Activated CD8-positive, alpha-beta memory T cell treated with anti-CD3 and anti-CD28 coated beads, Interleukin-2, amount 50 U/mL, for 48 hours (primary cell): ENCODE measurements at places on chromosomes 7 and 10.
A peak's percentile ranks its signal among the peaks of the same experiment; 100 is the strongest.

DNA sequence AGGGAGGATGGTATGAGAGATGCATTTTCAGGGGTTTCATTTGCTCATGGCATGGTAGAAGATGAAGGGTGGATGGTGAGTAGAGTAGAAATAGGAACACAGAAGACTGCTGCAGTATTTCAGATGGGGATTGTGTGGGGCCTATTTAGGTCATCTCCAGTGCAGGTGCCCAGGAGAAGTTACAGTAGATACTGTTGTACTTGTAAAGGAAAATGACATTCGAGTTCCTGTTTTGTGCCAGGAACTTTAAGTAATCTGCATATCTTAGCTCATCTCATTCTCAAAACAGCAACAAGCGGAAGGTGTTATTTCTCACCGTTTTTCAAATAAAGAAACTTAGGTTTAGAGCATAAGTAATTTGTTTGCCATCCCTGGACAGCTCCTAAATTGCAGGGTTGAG, 156.2 kb downstream of the AUTS2 start:
- no peak for DNase-seq

DNA sequence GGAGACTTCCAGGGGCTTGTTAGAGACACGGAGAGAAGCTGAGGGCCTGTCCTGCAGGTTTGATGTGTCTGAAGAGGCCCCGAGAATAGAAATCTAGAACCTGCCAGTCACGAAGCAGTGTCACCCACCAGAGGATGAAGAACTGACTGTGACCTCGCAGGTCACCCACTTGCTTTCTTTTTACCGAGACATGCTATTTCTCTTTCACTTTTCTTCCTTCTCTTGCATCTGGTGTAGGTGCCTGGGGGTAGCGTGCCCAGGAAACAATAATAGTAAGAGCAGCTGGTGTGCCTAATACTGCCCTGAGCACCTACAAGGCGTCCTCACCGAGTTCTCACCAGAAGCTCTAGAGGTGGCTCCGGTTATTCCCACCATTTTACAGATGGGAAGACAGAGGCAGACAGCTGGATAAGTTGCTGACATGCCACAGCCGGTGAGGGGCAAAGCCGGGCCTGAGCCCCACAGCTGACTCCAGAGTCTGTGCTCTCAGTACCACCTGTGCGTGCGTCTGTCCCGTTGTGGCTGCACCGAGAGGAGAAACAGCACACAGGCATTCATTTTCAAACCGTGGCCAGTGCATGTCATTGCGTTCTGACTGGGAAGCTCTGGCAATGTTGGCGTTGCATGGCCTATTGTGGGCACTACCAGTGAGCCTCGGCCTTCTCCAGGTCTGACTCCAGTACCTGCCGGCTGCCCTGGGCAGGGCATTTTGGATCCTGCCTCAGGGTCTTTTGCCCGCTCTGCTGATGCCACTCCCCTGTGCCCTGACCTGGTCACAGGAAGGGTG, 7.8 kb downstream of the CHST3 start:
- DNase-seq = no peak

- DNase-seq = no peak
Observed at GRCh38 chr7:97851683-97852082, 20.5 kb downstream of the ASNS start.

DNA sequence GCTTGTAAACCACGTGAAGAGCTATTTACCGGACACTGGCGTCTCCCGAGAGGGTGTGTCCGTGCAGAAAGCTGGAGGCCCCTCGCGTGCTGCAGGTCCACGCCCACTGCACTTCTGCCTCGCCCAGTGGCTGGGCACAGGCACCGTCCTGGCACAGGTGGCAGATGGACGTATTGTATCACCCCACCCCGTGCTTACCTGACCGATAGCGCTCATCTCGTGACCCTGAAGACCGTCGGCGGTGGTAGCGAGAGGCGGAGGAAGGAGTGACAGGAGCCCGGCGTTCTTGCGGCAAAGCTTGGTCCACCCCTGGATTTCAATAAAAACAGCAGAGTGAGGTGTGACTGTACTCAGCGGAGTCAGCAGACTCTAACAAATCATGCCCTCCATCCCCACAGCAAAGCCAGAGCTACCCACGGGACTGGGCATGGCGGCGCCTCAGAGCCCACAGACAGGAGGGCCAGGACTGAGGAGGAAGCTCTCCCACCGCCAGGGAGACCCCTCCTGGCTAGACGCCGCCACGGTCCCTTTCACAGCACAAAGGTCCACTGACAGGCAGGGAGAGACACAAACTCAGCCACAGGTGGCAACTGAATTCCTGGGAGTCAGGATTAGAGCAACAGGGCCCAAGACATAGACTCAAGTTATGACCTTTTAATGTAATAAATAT, 217.1 kb downstream of the DIP2C start:
- no peak for DNase-seq

- DNase-seq = no peak
Observed at GRCh38 chr7:115731796-115732471, 298.6 kb downstream of the TFEC start.

- peak; percentile 85 for DNase-seq
Observed at GRCh38 chr7:151244196-151244840, 4.2 kb downstream of the SMARCD3 start.

- DNase-seq = no peak
Observed at GRCh38 chr7:134891696-134892678, 94.3 kb upstream of the AGBL3 start.

GRCh38 chr7:130207642-130208041, at the start of gene SSMEM1:
SSMEM1 (plus strand) TSS chr7:130207860; CDS start chr7:130207911, 51 bp downstream.
- DNase-seq = no peak

DNA sequence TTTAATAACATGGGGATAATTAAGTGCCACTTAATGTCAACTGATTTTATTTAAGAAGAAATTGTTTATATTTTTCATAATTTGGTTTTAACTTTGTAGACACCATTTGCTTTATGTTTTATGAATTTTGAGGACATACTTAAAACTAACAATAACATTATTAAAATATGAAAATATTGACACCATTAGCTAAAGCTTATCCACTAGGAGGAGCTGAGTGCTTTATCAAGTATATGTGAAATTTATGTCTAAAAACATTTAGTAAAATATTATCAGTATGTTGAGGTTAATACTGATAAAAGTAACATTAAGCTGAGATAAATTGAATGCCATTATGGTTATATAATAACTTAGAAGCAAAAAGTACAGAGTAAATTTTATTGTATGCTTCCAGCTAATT, 622.1 kb downstream of the ARL4A start:
- no peak for DNase-seq

DNA sequence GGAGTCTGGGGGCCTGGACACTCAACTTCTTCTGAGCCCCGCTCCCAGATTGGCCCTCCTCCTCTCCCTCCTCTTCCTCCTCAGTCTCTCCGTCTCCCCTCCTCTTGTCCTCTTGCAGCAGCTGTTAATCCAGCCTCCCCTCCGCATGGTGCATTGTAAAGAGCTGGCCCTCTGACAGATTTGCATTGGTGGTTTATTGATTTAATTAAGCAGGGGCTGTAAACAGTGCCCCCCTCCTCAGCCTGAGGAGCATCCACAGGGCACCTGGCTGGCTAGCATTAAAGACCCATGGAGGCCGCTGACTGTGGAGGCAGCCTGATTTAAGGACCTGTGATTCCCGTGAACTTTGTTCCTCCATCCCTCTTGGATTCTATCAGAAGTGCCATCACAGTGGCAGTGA, 28.9 kb upstream of the PCBD1 start:
- no peak for DNase-seq

DNA sequence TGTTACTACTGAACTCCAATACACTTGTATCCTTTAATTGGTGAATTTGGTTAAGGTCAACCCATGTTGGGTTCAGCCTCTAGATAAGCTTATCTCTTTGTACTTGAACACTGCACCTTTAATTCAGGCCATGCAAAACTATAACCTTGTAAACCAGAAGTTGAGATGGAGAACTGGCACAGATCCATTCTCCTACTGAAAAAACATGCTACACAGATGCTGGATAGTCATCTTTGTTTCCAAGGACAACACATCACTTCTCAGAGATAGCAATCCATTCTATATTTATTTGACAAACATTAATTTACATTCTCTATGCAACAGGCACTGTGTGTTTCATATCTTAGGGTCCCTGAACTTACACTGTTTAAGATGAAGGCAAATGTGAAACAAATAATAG, 2.9 kb upstream of the CDK14 start:
- no peak for DNase-seq

DNA sequence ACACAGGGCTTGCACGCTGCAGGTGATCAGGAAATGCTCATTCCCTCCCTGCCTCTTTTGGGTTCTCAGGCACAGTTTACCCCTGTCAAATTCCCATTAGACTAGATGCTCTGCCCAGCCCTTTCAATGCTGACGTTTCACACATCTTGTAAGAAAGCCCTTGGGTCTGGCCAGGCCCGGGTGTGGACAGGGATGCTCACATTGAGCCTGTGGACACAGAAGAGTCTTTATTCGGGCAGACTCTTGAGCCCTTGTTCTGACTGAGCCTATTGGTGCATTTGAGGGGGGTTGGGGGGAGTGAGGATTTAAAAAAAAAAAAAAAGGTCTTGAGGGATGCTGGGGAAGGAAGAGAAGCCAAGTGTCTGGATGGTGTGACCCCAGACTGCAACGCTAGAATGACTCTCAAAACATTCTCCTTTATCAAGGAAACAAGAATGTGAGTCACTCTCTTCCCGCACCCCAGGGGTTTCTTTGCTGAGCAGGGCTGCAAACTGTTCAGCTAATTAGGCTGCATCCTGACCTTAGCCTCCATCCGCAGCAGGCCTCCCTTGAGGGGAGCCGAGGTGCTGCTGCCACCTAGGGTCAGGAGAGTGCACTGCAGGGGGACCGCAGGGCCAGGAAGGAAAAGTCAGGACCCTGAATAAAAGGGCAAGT, 53.6 kb upstream of the TMEM72 start:
- peak; percentile 82 for DNase-seq

DNA sequence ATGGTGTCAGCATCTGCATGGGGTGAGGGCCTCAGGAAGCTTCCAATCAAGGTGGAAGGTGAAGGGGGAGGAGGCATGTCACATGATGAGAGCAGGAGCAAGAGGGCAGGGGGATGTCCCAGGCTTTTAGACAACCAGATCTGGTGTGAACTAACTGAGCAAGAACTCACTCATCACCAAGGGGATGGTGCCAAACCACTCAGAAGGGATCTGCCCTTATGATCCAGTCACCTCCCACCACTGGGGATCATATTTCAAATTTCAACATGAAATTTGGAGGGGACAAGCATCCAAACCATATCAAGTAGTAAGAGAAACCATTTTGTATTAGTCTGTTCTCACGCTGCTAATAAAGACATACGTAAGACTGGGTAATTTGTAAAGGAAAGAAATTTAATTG, 33.6 kb downstream of the THNSL1 start:
- no peak for DNase-seq

DNA sequence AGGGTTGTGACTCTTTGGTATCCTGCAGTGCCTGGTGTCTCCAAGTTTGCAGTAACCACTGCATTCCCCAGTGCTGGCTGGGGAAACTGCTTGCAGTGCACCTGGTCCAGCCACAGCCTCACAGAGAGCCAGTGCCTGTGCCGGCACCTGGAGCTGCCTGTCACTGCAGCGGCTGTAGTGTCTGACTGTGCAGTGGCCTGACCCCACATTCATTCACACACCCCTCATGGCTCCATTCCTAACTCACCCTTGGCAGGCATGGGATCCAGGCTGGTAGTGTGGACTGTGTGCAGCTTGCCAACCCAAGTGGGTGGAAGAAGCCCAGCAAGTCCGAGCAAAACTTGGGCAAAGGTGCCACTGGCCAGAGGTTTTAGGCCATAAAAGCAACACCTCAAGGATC, 3.7 kb upstream of the CYP3A43 start:
- DNase-seq = no peak

DNA sequence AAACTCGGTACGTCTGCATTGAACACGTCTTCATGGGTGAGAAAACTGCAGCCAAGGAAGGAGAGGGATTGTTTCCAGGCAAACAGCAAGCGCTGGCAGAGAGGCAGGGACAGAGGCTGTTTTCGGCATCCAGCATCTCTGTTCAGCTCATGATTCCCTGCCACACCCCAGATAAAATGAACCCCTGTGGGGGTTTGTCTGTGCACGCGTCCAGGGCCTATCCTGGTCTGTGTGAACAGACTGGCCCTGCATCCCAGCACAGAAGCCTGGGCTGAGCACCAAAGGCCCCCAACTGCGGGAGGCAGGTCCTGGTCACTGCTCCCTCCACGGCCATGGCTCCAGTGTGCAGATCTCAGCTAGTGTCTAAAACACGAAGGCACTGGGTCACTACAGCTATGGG, 83.3 kb upstream of the FAM20C start:
- DNase-seq = no peak

DNA sequence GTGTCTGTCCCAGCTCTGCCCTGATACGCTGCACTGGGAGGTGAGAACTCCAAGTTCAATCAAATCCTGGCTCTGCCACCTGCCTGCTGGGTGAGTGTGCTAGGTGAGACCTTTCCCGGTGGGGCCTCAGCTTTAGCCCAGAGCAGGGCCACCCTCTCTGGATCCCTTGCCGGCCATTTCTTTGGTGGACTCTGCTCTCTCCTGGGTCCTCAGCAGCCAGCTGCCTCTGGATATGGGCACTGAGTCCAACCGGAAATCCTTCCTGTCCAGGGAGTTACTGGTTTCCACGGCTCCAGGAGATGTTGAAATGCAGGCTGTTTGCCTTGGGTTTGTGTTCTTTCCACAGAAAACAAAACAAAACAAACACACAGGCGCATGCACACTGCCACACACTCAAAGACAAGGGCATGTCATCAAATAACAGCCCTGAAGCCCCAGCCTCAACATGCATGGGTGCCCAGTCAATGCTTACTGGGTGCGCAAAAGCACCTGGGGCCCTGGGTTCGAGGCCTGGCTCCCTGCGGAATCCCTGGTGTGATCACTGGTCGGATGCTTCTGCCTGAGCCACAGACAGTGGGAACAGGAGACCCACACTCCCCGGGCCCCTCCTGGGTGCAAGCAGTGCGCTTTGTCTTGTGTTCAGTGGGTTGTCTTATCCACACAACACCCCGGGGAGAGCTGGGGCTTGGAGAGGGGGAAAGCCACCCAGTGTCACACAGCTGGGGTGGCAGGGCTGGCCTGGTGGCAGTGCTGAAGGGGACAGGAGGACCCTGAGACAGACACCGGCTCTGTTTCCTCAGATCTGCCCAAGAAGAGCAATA, 33.1 kb downstream of the PPIF start:
- peak; percentile 44 for DNase-seq
